Stimulated activated CD8-positive, alpha-beta memory T cell treated with anti-CD3 and anti-CD28 coated beads, Interleukin-4, amount 100 ng/mL, for 48 hours (primary cell): ENCODE measurements at places on chromosomes 5 and 9.

GRCh38 chr9:79054500-79054899 lies 517.3 kb upstream of the TLE4 start:
- DNase-seq = no peak

DNA sequence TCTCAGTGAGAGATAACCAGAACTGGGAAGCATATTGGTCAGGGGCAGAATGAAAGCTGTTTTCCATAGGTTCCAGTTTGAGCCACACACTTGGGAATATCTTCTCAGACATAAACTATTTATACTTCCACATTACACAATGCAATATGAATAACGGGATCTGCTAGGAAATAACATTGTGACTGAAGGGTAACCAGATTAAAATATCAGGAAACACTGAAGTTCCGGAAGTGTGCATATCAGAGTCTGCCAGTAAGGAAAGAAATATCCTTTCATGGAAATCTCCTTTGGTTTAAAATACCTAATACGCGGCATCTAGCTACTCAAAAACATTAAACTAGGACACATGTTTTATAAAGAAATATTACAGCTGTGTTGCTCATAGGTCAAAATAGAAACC lies 56.3 kb downstream of the ST8SIA4 start:
- DNase-seq = no peak

- DNase-seq = no peak
Measured at GRCh38 chr9:8730618-8731017, 931.0 kb upstream of the DMAC1 start.

GRCh38 chr5:164608507-164608906 lies 1103.1 kb downstream of the MAT2B start:
- no peak for DNase-seq

DNA sequence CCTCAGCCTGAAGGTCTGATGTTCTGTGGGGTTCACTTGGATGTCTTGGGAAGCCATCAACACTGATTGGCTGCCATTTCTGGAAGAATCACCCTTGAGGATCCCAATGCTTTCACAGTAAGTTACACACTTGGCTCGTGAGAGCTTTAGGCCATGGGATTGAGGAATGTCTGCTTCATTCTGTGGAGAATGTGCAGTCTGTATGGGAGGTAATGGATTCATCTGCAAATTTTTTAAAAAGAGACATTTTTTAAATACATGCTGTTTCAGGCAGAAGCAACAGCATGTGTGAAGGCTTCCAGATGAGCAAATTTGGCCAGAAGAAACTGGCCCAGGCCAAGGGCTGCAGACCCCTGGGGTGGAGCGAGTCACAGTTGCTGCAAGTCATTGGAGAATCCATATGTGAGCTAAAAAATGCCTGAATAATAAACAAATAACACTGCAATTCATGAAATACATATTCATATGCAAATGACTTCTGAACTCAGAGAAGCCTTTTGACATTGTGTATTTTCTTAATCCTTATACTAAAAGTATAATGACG lies 146.3 kb upstream of the RASEF start:
- DNase-seq = no peak
